ENCODE measurements at places on chromosomes 2 and 18.
A peak's percentile ranks its signal among the peaks of the same experiment; 100 is the strongest.

DNA sequence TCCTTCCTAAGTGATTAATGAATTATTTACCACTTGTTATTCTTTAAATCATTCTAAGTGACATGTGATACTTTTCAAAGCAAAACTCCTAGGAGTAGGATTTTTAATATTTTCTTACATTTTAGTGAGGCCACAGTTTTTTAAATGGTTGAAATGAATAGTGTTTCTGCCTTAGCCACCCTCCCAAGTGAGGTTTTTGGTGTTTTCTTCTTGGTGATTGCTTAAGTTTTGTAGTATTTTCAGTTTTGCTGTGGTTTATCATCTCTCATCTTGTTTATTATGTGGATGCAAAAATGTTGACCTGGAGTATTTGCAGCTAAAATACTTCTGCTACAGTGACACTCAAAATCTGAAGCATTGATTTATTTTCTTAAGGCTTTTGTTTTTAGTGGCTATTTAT is 9.8 kb downstream of the AFTPH start:
- DNase-seq = no peak

- peak; percentile 28 for DNase-seq
Measured at GRCh38 chr2:235614900-235615712, 121.3 kb downstream of the AGAP1 start.

DNA sequence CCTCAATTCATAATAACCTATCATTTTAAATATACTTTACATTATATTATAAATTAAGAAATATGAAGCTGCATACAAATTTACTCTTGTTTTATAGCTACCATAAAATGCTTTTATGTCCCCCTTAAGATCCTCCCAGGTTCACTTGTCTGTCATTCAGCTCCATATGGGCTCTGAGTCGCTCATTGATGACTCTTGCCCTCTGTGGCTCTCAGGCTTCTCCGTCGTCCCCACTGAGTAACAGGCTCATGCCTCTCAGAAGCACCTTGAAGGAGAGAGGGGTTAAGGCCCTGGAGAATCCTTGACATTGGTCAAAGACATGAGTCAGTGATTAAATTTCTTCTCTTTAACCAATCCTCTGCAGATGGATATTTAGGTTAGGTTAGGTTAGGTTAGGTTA is 6.2 kb upstream of the MCM6 start:
- no peak for DNase-seq

DNA sequence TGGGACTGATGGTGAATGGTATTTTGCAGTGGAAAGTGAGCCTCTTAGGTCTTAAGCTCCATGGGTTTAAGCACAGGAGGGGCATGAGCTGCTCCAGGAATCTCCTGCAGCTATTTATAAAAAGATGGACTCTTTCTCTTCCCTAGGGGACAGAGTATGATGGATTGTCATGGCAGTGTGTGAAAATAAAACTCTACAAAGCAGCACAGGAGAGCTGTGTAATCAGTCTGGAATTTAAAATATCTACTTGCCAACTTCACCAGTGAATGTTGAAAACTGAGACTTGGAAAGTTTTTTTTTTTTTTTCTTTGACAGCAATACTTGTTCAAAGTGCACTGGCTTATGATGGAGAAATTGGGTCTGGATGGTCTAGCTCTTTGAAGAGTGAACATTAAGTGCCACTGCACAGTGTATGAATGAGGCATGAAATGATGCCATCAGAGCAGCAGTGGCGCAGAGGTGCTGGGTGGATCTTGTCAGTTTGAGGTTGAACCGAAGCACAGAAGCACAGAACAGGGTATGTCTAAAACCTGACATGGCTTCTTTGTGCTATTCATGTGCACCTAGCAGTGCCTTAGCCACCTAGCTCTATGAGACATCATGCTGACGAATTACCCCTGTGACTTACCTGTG is 245.4 kb downstream of the PTPRM start:
- DNase-seq = no peak

- no peak for DNase-seq
Measured at GRCh38 chr2:159922563-159922962, 124.6 kb upstream of the CD302 start.

DNA sequence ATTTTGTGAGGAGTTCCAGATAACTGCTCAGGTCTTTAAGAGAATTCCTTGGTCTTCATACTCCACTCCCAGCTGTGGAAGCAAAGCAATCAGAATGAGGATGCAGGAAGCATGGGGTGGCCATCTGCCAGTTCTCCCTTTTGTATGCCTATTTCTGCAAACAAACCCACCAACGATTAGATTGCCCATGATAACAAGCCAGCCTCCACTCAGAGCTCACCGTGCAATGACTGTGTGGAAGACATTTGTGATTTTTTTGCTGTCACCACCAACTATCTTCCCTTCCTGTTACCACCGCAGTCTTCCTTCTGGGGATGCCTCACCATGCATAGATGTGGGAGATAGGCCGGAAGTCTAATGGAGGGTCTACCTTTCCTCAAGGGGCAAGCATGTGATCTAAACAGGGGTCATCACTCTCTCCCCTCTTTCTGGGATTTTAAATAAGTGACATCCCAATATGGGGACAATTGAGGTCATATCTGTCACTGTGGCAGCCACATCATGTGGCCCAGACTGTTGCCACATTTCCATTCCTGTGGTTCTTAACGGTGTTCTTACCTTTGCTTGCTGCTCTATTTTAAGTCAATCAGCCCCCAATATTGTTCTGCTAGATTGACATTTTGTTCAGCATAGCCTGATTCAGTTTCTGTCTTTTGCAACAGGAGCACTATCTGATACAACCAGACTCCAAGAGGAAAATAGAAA is 4.4 kb downstream of the AFF3 start:
- DNase-seq = no peak

- no peak for DNase-seq
Measured at GRCh38 chr2:233280114-233280693, 27.4 kb upstream of the SAG start.

Measured in hypothalamus (tissue), 51 donors.